ENCODE measurements at places on chromosomes 6 and 20.

DNA sequence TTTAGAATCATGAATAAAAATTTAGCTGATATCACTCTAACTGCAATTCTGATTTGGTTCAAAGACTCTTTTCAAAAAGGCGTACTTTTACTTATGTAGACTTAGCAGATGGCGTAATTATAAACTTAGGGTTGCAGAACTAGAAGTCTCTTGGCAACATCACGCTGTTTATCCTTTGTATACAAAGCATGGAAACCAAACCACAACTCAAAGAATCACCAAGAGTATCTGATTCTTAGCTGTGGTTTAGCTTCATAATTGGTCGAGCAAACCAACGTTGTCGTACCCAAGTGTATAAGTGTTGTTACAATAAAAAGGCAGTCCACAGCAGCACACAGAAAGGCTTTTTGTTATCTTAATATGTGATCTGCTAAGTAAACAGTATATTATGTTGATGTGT lies 18.2 kb downstream of the STMND1 start:
- no peak for DNase-seq

- no peak for DNase-seq
Measured at GRCh38 chr6:70459235-70459634, 45.9 kb downstream of the FAM135A start.

DNA sequence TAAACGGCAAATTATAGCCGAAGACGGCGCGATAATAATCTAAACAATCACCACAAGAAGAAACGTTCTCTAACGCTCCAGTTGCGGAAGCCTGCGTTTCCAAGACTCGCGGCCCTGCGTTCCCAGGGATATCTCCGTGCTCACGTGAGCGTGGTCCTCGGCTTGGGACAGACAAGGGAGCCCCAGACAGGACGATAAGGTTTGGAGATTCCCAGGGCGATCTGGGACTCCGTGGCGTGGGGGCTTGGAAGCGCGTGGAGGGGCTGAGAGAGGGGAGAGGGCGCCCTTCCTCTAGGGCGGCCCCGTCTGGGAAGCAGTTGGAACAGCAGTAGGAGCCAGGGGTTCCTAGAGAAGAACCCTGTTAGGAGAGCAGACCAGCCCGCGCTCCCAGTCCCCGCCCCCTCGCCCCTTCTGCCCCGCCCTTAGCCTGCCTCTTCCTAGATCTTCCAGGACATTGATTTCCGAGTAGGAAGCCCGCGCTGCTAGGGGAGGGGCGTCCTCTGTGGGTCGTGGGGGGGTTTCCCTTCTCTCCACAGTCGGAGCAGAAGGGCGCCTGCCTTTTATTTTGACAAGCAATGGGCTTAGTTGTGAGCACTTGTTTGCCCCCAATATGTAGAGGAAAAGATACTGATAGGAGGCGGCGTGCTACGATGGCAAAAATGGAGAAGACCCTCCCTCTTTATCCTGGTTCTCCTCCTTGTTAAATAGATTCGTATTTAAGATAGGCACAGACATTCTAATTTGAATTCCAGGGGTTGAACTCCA lies 10.6 kb downstream of the NRN1 start:
- DNase-seq, result no peak

GRCh38 chr20:1942486-1943274 lies 47.5 kb downstream of the SIRPA start:
- DNase-seq, result no peak

- DNase-seq, result no peak
Measured at GRCh38 chr6:89379281-89379680, 26.8 kb upstream of the UBE2J1 start.

DNA sequence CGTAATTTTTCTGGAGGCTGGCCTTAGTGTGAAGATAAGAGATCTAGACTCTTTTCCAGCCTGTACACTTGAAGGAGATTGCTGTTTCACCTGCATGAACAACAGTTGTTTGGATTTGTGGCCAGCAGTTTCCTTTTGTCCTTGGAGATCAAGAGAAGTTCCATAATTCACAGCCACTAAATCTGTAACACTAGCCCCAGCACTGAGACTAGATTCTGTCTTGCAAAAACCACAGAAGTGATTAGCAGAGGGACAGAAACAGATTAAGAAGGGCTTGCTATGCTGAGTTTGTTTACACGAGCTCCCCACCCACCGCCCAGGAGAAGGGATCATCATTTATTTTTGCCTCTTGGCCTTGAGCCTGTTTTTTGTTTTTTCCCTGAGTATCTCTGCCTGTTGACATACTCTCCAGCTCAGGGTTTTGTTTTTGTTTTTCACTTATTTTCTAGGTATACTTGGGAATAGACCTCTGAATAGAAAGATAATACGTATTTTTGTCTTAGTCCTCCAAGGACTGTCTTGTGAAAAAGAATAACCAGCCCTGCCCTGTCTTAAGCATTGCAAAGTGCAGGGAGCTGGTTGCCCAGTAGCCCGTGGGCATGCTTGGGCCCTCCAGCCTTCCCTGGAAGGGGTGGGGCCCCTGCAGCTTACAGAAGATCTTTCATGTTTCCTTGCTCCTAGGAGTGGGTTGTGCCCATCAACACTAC lies 93.1 kb upstream of the SOX4 start:
- DNase-seq, result no peak

DNA sequence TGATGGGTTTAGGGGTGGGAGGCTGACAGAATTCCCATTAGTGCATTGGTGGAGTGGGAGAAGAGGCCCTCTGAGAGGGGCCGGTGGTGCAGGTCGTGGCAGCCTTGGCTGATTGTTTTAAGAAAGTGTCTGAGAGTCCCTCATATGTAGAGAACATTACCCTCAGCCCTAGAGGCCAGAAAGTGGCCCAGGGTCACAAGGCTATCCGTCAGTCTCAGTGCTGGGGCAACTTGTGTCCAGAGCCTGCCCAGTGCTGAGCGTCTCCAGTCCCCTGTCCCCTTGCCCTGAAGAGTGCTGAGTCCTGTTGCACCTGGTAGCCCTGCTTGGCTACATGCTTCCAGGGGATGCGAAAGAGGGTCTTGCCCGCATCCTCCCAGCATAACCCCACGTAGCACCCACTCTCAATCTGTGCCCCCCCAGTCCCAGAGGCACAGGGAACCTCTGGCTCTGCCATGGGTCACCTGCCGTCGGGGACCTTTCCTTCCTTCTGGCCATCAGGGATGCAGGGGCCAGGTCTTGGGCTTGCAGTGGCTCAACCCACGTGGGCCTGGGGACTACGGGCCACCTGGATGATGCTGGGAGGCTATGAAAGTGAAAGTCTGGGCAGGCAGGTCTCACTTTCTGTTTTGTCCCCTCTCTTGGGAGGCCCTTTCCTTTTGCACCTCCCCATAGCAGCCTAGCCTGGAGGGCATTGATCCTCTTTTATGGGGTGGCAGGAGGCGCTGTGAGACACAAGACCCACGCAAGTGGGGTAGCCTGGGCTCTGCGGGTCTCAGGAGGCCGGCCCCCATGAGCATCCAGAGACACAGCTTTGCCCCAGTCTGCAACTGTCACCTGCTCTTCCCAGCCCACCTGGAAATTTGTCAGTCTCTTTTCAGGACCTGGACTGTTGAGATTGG lies 12.2 kb downstream of the DUSP15 start:
- DNase-seq, result peak; percentile 76
